ENCODE measurements at places on chromosomes 2 and 18.
A peak's percentile ranks its signal among the peaks of the same experiment; 100 is the strongest.

- DNase-seq: peak; percentile 44
Observed at GRCh38 chr2:223779877-223780276, 57.5 kb downstream of the AP1S3 start.

GRCh38 chr2:137797641-137798040, 166.6 kb upstream of the HNMT start:
- no peak for DNase-seq

GRCh38 chr18:35890323-35890722, 82.2 kb upstream of the RMP24 start:
- DNase-seq: no peak

- DNase-seq: no peak
Observed at GRCh38 chr2:237529452-237530402, 36.6 kb upstream of the PRLH start.

- peak; percentile 7 for DNase-seq
Observed at GRCh38 chr2:167212014-167212648, 323.9 kb downstream of the XIRP2 start.

- no peak for DNase-seq
Observed at GRCh38 chr2:27039871-27040270, 7.1 kb downstream of the TMEM214 start.

- DNase-seq: no peak
Observed at GRCh38 chr18:7336623-7337022, 105.7 kb downstream of the LRRC30 start.

- peak; percentile 8 for DNase-seq
Observed at GRCh38 chr18:6406910-6407470, 7.7 kb downstream of the L3MBTL4 start.

- DNase-seq: no peak
Observed at GRCh38 chr18:26993568-26993967, 128.1 kb upstream of the AQP4 start.

GRCh38 chr18:33495278-33495677, 54.8 kb upstream of the CCDC178 start:
- peak; percentile 36 for DNase-seq
